ENCODE measurements at places on chromosomes 1 and 21.

GRCh38 chr1:51898090-51898734 is 19.7 kb upstream of the NRDC start:
- DNase-seq: no peak

- no peak for DNase-seq
These were observed 10.3 kb downstream of the INSRR start for GRCh38 chr1:156848461-156849150.

GRCh38 chr1:111320066-111320879 is 29.6 kb downstream of the CHIA start:
- DNase-seq: no peak

- DNase-seq: no peak
These were observed 33.6 kb upstream of the DISP1 start for GRCh38 chr1:222781251-222781650.

GRCh38 chr1:65762081-65762862 is 30.4 kb upstream of the PDE4B start:
- no peak for DNase-seq

- no peak for DNase-seq
These were observed 19.1 kb upstream of the CHRM3 start for GRCh38 chr1:239367196-239367810.

DNA sequence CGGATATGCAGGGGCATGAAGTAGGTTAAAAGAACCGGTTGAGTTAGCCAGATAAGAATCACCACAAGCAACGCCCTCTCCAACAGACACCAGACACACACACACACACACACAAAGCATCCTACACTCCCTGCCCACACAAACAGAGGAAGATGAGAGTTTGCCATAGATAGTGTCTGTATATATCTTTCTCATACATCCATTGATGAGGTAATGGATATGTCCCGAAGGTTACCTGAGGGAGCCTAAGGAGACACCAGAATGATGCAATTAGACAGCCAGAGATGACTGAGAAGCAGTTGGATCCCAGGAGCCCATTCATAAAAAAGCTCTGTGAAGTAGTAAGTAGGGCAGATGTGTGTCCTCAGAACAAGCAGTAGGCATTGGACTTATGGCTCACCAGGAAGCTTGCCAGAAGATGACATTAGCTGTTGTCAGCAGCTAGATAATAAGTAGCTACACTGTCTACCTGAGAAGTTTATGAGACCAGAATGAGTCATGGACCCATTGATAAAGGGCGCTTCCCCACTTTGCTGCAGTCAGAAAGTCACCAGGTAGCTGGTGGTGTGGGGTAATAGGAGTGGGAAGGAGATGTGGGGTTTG is 247.0 kb downstream of the KCNT2 start:
- no peak for DNase-seq

DNA sequence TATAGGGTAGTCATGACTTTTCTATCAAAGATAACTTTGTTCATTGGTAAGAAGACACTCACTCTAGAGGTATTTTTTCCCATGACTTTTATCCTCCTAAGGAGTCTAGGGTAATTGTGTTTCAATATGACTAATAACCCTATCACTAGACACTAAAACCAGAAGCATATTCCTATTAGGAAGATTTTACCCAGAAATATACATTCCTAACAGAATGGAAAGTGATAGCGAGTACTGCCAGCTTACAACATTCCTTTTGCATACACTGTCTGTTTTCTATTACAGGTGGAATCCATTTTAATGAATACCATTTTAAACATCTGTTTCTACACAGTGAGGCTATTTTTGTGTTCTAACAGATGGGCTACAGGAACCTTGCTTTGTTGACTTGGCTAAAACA is 31.4 kb upstream of the C1orf185 start:
- no peak for DNase-seq

Measured in HEK293T (cell line).